ENCODE measurements at places on chromosomes 16 and 17. TPM values are rescaled to one million over a fixed set of nuclear protein-coding genes. Genes with fewer than 3 reads are reported as not detected.

DNA sequence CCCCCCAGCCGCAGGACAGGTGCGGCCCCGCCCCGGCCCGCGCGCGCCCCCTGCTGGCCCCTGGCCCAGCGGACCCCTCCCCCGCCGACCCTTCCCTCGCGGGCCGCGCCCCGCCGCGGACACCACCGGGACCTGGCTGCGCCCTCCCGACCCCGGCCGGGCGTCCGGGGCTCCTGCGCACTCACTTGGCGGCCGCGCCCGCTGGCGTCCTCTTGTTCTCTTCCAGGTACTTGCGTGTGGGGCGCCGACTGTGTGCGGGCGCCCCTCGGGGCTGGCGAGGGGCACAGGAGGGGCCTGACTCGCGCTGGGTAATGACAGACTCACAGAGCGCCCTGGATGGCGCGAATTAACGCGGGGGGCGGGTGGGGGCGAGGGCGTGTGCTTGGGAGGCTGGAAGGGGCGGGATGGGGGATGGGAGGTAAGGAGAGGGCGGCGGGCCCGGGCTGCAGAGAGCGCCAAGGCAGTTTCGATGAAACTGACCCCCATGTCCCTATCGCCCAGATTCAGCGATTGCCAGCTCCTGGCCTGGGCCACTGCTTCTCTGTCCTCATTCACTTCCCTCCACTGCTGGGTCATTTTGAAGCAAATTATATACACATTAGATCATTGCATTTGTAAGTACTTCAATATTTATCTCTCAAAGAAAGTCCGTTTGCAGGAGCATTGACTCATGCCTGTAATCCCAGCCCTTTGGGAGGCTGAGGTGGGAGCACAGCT lies 445 bp upstream of the DBNDD1 start:
- no peak for DNase-seq

The RHBDL1 gene
- 4.6 TPM for total RNA-seq

DNA sequence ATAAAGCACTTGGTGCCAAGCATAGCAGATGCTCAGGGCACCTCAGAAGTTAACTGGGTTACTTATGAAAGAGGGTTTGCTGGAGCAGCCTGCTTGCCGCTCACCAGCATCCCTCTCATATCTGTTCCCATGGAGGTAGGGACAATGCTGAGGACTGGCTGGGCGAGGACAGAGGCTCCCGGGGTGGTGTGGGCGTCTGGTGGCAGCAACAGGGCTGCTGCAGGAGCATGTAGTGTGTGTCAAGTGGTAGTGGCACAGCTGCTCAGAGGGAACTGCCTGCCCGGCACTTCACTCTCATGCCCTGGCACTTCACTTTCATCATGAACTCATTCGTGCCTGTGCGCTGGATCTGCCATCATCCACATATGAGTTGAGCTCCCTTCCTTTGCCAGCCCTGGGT lies 26.9 kb upstream of the ZNHIT3 start:
- no peak for DNase-seq

- peak; percentile 100 for DNase-seq
Measured at GRCh38 chr16:84504420-84505248, at the start of gene MEAK7. MEAK7 (minus strand) TSS chr16:84504659; CDS start chr16:84498086, 6,573 bp downstream.

- DNase-seq: no peak
Measured at GRCh38 chr17:15432807-15433611, 34.4 kb downstream of the CDRT4 start.

The DOC2B gene
- not detected for total RNA-seq

The TEX14 gene
- 0.18 TPM for total RNA-seq

GRCh38 chr16:49562228-49562627 lies 188.6 kb downstream of the C16orf78 start:
- DNase-seq: no peak

The OSBPL7 gene
- total RNA-seq: 29.9 TPM

DNA sequence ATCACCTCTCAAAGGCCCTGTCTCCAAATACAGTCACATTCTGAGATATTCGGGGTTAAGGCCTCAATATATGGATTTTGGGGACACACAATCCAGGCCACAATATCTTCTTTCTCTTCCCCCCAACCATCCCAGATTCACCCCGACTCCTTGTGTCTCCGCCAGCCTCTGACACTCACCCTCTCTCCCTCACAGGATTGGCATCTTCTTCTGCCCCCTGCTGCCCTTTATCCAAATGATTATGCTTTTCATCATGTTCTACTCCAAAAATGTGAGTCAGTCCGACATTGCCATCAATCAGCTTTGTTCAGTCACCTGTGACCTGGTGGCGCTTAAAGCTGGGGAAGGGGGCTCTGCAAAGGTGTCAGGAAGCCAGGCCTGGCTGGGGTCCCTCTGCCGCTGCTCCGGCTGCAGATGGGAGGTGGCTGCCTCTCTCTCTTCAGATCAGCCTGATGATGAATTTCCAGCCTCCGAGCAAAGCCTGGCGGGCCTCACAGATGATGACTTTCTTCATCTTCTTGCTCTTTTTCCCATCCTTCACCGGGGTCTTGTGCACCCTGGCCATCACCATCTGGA lies 35.1 kb downstream of the GDE1 start:
- no peak for DNase-seq

GRCh38 chr16:51982715-51983680 lies 563.9 kb downstream of the TOX3 start:
- no peak for DNase-seq

DNA sequence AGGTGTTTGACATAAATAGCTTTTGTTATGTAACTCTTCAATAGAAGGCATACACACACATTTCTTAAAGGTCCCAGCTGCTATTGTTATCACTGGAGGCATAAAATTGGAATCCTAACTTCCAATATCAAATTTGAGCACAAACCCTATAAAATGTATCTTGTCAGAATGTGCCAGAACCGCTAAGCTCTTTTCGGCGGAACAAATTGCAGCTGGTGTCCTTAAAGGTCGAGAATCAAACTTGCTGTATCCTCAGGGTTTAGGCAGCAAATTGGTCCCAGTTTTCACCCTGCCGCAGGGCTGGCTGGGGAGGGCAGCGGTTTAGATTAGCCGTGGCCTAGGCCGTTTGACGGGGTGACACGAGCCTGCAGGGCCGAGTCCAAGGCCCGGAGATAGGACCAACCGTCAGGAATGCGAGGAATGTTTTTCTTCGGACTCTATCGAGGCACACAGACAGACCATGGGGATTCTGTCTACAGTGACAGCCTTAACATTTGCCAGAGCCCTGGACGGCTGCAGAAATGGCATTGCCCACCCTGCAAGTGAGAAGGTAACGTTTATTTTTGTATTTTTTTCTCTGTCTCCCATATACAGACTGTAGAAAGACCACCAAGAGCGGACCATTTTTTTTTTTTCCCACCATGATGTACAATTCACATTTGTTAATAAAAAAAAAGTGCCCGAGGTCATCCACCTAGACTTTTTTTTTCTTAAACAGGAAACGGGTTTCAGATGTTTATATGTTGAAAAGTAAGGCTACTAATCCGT lies 297.1 kb downstream of the IRF8 start:
- no peak for DNase-seq

The ZG16 gene
- not detected for total RNA-seq

- no peak for DNase-seq
Measured at GRCh38 chr16:2514333-2515179, 804 bp downstream of the ATP6V0C start.

The CHST5 gene
- total RNA-seq: 0.18 TPM

GRCh38 chr16:88427376-88427775 lies 25.7 kb upstream of the ZFPM1 start:
- no peak for DNase-seq

GRCh38 chr17:78675836-78676235 lies 98.6 kb upstream of the DNAH17 start:
- DNase-seq: no peak

The ARHGAP44 gene
- not detected for total RNA-seq

The GUCY2D gene
- not detected for total RNA-seq

GRCh38 chr17:50513495-50513894 lies 5.3 kb downstream of the MYCBPAP start:
- no peak for DNase-seq

The TNFRSF17 gene
- total RNA-seq: not detected

GRCh38 chr16:50323335-50324011 lies 45.3 kb downstream of the BRD7 start:
- no peak for DNase-seq

DNA sequence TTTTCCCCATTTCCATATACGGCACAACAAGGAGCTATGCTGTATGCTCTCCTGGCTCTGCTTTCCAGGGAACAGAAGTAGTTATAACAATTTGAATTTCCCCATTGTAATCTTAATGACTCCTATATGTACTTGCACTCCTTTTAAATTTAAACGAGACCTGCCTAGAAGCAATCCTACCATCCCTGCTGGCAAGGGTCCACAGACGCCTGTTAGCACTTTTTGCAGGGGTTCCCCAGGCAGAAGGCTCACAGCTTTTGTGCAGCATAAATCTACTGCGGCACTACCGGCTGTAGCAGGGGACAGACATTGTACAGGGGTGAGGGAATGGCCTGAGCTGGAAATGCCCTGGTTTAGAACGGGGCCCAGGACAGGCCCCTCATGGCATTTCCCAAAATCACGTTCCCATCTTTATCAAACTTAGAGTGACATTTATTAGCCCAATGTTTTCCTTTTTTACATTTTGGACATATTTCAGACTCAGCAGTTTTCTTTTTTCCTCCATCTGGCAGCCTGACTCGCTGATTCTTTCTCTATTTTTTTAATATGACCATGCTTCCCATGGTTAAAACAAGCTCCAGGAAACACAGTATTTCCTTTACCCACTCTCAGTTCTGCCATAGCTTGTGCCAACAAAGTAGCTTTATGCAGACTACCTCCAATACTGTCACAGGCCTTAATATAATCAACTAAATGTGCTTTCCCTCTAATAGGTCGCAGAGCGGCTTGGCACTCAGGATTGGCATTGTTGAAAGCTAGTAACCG lies 35.4 kb upstream of the USP22 start:
- DNase-seq: no peak

DNA sequence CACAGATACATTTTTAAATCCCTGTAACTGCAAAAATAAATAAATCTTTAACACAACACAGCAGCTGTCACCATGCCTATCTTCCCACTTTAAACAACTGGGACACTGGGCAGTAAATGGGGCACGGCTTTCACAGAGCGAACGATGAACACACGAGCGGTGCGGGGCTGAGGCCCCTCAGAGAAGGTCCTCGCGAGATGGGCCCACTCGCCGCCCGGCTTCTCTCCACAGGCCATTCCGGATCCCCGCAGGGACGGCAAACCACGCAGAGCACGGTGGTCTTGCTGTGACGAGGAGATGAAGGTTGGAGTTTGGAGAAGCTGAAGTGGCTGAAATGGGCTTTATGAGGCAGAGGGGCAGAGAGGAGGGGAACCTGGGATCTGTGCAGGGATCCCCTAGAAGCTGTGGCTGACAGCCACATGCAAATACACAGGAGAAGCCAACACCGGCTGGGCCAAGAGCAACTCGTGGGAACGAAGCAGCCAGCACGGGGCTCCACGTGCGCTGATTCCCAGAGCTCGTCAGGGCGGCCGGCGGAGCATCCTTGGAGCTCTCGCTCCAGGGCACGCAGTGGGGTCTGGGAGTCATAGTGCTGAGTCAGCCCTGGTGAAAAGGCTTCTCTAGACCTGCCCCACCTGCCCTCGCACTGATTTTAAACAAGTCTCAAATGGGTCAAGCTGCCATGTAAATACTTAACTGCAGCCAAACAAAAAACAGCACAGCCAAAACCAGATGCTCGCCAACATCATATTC lies 31.7 kb downstream of the CCDC57 start:
- DNase-seq: no peak

The UMOD gene
- not detected for total RNA-seq

The PYY gene
- not detected for total RNA-seq

Data from activated naive CD4-positive, alpha-beta T cell treated with anti-CD3 and anti-CD28 coated beads, Interleukin-2, amount 50 U/mL, for 72 hours (primary cell).